ENCODE measurements at places on chromosomes 3 and 15.

- DNase-seq, result no peak
These were observed 294.9 kb downstream of the RORA start for GRCh38 chr15:60933900-60934885.

GRCh38 chr3:122668930-122669730, 11.5 kb upstream of the PARP14 start:
- no peak for DNase-seq

GRCh38 chr3:176953106-176954060, 243.9 kb downstream of the TBL1XR1 start:
- DNase-seq, result no peak

GRCh38 chr3:63130625-63131024, 147.5 kb upstream of the SYNPR start:
- no peak for DNase-seq

GRCh38 chr3:177440456-177441104, 243.3 kb upstream of the TBL1XR1 start:
- no peak for DNase-seq

DNA sequence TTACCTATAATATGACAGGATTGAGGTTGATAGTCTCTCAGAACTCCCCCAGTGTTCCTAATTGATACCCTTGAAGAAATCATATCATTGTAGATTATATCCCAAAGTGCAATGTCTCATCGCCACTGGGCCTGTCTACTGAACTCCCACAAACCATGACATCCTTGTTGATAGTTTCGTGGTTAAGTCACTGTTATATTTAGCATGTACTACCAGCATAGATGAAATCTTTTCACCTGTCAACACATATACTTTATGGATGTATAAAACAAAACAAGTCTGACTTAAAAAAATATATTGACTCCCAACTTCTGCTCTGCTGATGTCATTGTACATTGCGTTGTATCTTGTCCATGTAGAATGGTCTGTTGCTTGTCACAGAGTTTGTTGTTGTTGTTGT, 128.1 kb downstream of the IQCH start:
- DNase-seq, result no peak

- DNase-seq, result no peak
These were observed 59.6 kb downstream of the SMAD3 start for GRCh38 chr15:67124911-67125588.

DNA sequence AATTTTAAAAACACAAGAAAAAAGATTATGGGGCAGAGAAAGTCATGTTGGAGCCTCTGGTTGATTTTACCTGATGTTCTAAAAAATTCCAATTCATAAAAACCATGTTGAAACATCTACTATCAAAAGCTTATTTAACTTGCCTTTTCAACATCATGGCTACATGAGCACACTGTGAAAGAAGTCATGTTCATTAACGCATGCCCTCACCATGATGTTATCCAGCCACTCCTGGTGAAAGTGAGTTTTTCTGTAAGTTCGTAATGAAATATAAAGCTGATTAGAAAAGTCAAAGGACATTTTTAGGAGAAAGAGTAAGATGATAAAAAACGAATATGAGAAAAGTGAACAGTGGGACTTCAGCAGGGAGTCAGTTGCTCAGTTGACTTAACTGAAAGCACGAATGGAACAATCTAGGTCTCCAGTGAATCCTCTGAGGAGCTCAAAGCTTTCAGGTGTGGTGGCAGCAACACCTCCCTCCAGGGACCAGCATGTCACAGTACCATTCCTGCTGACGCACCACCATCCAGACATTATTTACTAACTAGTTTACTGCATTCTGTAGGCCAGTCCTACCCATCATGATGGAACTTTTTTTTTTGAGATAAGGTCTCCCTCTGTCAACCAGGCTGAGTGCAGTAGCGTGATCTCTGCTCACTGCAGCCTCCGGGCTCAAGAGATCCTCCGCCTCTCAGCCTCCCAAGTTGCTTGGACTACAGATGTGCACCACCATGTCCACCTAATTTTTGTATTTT, 95.2 kb downstream of the MEIS2 start:
- DNase-seq, result no peak

DNA sequence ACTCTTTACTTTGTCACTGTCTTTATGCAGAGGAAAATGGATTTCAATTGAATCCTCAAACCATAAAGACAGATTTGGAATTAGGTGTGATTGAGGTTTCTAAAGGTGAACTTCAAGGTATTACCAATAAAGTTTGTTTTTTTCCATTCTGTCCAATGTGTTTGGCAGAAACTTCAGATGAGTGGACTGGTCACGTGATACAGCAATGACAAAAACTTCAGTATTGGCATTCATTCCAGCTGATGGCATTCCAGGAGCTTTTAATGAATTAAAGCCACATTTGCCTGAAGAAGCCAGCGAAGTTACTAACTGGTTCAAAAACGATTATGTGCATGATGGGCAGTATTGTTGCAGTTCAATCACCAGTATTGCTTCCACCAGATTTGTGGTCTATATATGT, 4.5 kb upstream of the MASP1 start:
- DNase-seq, result no peak

DNA sequence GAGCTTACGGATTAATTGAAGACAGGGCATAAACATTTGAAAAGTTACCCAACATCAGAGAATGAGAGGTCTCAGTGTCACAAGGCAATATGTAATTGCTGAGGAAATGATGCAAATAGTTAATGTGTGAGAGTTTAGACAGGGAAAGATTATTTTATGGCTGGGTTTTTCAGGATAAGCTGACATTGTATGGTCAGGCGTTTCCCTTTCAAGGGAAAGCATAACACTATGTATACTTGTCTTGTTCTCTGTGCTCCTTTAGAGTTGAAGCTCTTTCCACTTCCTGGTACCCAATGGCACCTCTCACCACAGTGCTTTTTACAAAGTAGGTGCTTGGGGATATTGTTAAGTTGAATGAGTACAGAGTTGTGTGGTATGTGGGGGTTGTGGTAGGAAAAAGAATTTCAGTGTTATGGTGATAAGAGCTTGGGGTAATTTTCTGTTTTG, 19.9 kb downstream of the IQGAP1 start:
- DNase-seq, result peak; percentile 38

DNA sequence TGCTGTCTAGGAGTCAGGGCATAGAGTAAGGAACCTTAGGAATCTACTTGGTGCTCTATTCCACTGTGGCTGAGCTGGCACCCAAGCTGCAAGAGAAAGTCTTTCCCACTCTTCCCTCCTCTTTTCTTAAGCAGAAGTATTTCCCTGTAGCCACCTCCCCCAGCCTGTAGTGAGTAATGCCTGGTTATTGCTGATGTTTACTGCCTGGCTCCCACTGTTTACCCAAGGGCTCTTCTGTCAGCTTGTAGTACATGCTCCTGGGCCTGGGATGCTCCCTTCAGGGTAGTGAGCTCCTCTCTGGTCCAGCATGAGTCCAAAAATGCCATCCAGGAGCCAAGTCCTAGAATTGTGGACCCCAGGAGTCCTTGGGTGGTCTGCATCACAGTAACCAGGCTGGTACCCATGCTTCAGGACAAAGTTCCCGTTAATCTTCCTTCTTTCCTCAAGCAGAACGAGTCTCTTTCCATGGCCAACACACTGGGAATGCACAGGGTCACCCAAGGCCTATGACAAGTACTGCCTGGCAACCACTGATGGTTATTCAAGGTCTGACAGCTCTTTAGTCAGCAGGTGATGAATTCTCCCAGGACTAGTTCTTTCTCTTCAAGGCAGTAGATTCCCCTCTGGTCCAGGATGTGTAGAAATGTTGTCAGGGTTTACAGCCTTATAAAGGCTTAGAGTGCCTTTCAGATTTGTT, 17.6 kb downstream of the GALK2 start:
- DNase-seq, result no peak

GRCh38 chr15:42404461-42405235, 45.3 kb downstream of the CAPN3 start:
- no peak for DNase-seq

DNA sequence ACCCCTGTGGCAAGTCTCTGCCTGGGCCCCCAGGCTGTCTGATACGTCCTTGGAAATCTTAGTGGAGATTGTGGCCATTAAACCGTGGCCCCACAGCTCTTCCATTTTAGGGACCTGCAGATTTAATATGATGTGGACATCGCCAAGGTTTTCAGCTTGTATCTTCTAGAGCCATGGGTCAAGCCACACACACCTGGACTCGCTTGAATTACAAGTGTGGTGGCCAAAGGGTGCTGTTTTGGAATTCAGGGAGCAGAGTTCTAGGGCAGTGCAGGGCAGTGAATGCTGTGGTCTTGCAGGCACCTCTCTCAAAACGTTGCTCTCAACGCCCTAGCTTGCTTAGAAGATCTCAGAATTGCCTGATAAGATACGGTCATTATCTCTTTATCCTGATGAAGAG, 211.2 kb downstream of the ROBO2 start:
- no peak for DNase-seq

- DNase-seq, result no peak
These were observed 84.8 kb downstream of the CPN2 start for GRCh38 chr3:194265996-194266964.

DNA sequence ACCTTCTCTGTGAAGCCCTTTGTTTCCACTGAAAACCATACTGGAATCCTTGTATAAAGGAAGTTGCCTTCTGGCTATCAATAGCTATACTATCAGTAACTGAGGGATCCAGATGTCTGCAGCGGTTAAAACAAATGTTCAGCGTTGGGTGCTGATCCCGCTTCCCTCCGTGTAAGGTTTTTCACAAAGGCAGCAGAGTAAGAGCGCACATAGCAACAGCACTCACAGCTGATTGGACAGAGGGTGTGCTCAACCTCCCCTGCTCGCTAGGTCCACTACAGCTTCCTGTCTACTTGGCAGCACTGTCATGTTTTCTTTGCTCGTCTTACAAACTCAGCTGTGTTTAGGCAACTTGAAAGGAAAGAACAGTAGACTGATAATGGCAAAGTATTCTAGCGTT, 27.3 kb downstream of the ATOSA start:
- peak; percentile 36 for DNase-seq

GRCh38 chr3:173371848-173372487, 25.6 kb upstream of the NLGN1 start:
- DNase-seq, result no peak

DNA sequence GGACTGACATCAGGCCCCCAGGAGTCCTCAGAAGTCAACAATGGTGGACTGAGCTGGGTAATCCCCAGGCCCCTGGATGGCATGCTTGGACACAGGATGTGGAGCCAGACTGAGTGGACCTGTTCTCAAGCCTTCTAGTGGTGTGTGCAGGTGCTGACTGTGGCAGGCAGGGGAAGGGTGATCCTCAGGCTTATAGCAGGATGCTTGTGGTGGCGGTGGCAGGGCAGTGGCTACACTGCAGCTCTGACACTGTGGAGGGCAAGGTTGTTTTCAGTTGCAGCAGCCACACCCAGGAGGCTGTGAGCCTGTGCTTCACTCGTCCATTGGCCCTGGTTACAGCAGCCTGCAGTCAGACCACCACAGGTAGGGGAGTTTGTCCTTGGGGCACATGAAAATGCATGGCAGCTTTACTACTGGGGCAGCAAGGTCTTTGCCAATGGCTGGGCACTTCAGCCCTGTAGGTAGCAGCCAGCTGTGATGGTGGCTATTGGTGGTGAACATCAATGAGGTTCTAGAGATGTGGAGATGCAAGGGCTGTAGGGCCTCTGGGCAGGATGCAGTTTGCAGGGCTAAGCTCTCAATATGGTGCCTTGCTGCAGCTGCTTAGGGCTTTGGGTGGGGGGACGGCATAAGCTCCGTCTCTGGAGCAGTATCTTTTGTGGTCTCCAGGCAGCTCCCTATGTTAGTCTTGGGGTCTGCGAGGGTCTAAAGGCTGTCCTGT, 17.5 kb upstream of the MYO5A start:
- DNase-seq, result no peak

GRCh38 chr3:20043396-20043795, 3.1 kb downstream of the KAT2B start:
- peak; percentile 48 for DNase-seq

DNA sequence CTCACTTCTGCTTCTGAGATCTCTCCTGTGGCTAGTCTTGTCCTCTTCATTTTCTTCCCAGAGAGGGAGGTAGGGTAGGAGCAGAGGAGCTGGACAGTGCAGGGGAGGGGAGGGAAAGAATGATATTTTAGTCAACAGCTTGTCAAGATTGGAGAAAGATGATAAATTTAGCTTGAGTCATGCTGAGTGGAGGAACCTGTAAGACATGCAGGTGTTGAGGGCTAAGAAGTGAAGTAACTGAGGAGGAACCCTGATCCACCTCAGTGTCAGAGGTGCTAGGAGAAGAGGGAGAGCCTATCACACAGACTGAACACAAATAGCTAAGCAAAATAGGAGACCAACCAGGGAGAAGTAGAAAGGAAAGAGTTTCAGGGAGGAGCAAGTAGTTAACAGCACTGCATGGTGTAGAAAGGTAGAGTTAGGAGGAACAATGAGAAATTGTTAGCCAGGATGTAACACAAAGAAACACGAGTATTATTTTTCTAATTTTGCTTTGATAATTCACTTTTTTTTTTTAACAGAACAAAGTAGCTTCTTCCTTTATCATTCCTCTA, 108.2 kb upstream of the CHRM5 start:
- DNase-seq, result no peak

DNA sequence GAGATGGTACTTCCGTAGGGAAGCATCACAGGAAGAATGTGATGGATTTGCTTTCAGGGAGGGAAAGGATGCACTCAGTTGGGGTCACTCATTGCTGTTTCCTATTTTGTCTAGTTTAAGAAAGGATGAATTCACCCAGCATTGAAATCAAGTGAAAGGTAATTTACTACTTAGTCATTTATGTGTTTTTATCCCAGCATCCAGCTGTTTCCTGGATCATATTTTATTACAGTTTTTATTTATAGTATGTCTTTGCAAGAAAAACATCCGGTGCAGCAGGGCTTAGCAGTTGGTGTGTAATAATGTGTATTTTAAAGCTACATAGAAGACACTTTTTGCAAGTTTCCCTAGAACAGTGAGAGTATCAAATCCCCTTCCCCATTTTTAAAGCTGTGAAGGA, 37.4 kb upstream of the GOLGA8B start:
- no peak for DNase-seq

DNA sequence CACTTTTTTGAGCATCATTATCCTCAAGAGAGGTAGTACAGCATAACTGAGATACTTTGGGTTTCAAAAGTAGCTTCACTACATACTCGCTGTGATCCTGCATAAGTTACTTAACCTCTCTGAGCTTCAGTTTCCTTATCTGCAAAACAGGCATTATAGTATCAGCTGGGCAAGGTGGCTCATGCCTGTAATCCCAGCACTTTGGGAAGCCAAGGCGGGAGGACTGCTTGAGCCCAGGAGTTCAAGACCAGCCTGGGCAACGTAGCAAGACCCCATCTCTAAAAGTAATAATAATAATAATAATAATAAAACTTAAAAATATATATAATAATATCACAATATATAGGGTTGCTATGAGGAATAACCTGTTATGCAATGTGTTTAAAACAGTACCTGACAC, 10.9 kb downstream of the CIAO2A start:
- no peak for DNase-seq

GRCh38 chr15:42490291-42490670, 660 bp downstream of the ZNF106 start:
- DNase-seq, result no peak

DNA sequence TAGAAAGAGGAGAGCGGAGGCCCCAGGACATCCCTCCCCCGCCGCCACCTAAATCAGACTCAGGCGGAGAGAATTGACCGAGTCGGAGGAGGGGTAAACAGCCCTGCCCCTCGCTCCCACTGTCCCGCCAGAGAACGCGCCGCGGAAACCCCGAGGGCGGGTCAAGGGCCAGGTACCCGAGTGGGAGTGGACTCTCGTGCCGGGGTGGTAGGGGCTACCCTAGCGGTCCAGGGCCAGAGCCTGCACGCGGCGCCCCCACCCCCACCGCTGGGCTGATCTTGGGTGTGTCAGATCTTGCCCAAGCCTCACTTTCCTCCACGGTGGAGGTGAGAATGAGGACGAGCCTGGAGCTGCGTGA, 19.0 kb downstream of the SPATA12 start:
- no peak for DNase-seq

- no peak for DNase-seq
These were observed 400.4 kb downstream of the LPP start for GRCh38 chr3:188554404-188554803.
